Germinal center (tissue), 1 donor: ENCODE measurements at places on chromosomes 3 and 15.
A peak's percentile ranks its signal among the peaks of the same experiment; 100 is the strongest.

DNA sequence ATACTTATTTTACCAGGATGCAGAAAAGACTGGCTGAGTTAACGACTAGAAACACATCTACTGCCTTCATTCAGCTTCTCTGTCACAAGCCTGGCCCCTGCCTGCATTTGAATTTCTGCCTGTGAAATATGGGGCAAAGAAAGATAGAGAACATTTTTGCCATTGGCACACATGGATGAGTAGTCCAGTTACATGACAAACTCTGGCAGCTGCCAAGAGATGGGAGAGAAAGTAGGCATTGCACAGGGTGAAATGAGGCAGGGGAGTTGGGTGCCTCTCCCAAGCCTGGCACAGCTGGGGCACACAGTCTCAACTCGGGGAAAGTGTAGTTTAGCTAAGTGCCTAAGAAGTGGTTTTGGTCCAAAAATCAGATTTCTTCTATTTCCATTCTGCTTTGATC is 24.0 kb downstream of the ANXA2 start:
- DNase-seq, result no peak

DNA sequence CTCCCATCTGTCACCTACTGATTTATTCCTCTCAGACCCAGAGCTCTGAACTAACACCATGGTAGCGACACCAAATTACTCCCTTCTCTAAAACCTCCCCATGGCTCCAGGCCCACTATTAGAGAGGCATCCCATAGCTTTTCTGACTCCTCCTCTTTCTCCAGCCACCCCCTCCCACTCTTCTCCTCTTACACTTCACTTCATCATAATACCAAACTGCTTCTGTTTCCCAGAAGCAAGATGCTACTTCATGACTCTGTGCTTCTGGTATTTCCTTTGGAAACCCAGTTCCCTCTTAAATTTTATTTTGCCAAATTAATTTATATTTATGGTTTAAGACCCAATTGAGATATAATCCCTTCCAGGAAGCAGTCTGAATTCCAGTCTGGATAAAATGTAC is 465.1 kb upstream of the PDZRN3 start:
- no peak for DNase-seq

GRCh38 chr3:18765662-18766061 is 340.5 kb upstream of the SATB1 start:
- DNase-seq, result no peak

DNA sequence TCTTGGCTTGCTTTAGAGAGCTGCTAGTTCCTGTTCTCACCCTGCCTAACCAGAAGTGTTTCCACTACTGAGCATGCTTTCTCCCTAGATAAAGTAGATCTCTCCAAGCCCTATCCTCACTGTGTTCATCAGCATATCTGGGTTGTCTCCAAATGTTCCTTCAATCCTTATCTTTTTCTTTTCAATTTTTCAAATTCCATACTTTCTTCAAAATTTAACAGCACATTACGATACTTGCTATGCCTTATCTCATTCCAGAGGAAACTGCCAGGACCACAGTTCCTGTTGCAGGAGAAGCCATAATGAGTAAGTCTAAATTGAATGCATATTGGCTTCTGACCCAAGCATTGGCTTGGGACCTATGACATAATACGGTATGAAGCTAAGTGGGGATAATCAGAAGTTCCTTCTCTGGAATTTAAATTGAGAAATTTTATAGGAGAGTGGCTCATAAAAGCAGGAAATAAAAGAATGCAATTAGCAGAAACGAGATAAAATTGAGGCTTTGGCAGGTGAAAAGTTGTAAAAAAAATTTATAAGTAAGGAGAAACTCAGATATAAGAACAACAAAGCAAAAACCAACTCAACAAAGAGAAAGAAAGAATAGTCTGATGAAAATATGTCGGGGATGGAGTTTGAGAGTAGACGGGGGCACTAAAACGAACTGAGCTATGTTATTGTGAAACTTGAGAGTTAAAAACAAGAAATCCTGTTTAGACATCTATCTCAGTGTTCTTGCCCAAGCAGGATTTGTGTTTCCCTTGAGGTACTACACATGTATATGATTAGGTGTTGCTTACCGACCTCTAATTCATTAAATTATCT is 631.7 kb upstream of the CCDC54 start:
- no peak for DNase-seq

DNA sequence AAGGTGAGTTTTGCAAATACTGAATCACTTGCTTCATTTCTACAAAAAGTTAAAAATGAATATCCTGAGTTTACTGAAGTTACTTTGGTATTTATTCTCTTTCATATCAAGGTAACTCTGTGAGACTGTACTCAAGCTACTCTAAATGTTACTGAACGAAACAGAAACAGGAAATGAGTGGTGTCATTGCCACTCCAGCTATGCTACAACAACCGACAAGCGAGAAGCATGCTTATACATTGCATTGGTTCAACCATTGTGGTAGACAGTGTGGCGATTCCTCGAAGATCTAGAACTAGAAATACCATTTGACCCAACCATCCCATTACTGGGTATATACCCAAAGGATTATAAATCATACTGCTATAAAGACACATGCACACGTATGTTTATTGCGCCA is 313.2 kb upstream of the THBS1 start:
- no peak for DNase-seq

DNA sequence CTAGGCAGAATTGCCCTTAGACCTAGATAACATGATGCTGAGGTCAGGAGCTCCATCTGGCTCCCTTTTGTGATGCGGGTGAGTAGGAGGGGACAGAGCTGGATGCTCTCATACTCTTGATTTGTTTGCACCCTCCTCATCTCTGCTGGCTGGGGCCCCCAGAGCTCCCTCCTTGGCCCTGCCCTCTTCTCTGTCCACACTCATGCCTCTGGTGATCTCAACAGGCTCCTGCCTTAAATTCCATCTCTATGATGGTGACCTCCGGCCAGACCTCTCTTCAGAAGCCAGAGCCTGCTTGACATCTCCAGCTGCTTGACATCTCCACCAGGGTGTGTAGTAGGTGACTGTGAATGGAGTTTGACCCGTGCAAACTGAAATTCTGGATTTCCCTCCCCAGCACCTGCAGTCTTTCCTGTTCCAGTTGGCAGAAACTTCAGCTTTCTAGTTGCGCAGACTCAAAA is 4.3 kb upstream of the FGD5 start:
- DNase-seq, result no peak

DNA sequence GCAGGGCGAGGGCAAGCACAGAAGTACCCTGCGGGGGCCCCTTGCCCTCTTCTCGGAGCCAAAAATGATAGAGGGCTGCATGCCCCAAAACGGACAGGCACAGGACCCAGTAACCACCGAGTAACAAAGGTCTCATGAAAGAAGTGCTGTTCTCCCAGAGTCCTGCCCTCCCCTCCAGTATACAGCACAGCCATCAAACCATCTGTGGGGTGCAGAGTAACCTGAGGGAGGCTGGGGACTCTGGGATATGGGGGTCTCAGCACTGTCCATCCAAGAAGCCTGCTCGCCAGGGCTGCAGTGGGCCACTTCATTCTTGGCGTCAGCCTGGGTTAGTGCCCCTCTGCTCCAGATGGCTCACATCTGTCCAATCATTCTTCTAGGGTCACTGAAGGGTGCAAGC is 6.1 kb downstream of the ULK3 start:
- DNase-seq, result no peak

GRCh38 chr3:196274585-196274984 is 12.9 kb downstream of the PCYT1A start:
- DNase-seq, result peak; percentile 31

- no peak for DNase-seq
Observed at GRCh38 chr15:69076756-69077155, 62.3 kb downstream of the NOX5 start.

- no peak for DNase-seq
Observed at GRCh38 chr3:100591411-100591810, 18.0 kb upstream of the ADGRG7 start.
